ENCODE measurements at places on chromosomes 7 and 10.

DNA sequence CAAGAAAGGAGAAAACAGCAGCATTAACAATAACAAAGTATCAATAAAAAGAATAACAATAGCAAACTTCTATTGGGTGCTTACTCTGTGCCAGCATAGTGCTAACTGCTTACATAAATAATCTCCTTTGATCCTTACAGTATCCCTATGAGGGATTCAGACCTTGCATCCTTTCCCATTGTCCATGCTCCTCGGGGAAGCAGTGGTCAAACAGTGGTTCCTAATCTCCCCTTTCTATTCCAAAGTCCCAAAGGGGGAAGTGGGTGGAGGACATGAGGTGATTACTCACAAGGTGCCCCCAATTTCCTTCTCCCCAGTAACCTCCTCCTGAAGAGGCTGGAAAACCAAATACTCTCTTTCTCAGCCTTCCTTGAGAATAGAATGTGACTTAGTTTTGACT, 22.0 kb upstream of the MSMB start:
- DNase-seq = no peak

DNA sequence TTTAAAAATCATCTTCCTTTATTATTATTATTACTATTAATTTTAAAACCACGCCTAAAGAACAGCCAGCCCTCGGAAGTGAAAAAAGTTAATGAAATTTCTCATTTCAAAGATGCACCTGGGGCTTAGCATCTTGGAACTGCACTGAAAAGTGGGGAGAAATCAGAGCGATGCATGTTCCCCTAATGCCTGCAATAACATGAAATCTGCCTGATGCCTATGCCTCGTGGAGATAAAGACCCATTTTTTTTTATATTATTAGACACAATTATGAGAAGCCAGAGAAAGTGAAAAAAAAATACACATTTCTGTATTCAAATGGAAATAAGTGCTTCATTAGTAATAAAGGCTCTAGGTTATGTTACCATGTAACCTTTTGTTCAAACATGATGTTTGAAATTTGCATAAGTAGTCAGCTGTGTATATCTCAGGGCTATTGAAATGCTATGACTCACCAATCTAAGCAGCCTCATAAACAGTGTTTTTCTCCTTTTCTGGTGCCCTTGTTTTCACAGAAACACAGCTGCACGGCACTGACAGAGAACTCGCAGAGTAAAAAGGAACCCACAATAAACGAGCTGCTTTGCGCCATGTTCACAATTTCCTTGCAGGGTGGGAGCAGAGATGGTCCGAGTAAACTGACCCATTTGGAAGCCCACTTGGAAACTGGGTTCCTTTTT, 175.8 kb upstream of the PRKCQ start:
- no peak for DNase-seq

DNA sequence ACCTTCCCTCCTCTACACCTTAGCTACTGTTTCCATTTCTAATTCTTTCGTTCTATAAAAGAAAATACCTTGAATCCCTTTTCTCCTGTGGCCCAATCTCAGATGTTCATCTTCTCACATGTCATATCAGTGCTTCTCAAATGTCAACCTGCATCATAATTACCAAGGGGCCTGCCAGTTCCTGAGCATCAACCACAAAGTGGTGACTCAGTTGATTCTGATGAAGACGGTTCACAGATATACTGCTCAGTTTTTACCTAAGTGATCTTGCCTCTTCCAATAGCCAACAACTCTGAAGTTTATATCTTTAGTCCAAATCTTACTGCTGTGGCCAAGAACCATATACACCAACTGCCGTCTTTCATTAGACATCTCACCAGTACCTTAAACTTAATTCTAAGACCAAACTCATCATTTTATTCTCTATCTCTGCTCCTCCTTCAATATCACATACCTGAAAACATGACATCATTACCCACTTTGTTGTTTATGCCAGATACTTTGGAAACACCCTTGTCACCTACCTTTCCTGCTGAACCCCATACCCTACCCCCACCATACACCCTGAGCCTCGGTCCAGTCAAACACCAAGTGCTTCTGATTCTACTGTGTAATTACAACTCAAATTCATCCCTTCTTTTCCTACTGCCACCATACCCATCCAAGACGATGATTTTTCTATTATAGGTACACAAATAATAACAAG, 115.5 kb downstream of the LMBR1 start:
- DNase-seq = no peak

GRCh38 chr7:159103382-159104187, 41.1 kb downstream of the VIPR2 start:
- DNase-seq = no peak

DNA sequence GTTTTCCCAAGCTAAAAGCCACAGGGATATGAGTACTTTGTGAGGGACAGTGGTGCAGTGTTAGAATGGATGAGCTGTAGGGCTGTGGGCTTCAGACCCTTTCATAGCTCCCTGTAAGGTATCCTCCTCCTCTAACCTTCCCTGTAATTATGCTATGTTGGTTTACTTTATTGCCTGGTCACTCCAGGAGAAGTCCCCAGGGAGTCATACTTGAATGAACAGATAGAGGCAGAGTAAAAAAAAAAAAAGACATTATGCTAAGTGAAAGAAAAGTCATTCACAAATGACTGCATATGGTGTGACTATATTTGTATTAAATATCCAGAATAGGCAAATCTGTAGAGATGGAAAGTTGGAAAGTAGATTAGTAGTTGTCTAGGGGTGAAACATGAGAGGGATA, 434.4 kb downstream of the AUTS2 start:
- DNase-seq = no peak

DNA sequence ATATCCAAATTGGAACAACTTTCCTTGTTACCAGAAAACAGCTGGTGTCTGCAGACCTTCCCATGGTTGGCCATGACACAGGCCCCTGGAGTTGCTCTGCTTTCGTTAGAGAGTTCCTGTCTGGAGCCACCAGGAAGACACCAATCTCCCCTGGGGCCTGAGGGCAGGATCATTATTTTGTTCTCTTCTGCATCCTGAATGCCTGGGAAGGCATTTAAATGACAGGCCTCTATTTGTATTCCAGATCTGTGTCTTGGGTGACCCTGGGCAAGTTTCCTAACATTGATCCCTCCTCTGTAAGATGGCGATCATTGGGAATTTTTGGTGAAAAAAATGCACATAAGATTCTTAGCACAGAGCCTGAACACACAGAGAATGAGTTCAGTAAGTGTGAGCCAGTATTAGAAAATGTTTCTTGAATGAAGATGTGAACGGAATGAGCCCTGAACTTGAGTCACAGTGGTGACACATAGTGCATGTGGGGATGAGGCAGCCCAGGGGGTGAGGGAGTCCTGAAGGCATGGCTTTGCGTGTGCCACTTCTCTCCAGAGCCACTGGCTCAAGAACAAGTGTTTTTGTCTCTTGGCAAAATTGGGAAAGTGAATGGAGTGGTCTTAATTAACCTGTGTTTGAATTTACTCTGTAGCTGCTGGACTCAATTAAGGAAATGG, 28.4 kb downstream of the BMPER start:
- no peak for DNase-seq

GRCh38 chr10:101258179-101258885, 29.1 kb upstream of the LBX1 start:
- DNase-seq = no peak

GRCh38 chr7:78677391-78677790, 776.1 kb downstream of the MAGI2 start:
- no peak for DNase-seq

DNA sequence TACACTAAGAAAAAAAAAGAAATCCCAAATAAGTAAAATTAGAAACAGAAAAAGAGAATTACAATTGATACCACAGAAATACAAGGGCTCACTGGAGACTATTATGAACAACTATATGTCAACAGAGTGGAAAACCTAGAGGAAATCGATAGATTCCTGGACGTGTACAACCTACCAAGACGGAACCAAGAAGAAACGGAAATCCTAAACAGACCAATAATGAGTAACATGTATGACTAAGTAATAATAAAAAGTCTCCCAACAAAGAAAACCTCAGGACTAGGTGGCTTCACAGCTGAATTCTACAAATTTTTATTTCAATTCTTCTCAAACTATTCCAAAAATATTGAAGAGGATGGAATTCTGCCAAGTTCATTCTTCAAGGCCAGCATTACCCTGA, 13.9 kb downstream of the DIP2C start:
- no peak for DNase-seq

DNA sequence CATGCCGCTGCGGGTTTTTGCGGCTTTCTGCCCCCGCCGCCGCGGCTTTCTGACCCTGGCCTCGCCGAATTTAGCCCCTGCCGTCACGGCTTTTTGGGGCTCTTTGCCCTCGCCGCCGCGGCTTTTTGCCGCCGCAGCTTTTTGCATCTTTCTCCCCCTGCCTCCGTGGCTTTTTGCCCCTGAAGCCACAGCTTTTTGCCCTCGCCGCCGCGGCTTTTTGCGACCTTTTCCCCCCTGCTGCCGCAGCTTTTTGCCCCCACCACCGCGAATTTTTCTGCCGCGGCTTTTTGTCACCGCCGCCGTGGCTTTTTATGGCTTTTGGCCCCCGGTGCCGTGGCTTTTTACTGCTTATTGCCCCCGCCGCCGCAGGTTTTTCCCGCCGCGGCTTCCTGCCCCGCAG, 636.5 kb downstream of the ZNF716 start:
- DNase-seq = no peak

DNA sequence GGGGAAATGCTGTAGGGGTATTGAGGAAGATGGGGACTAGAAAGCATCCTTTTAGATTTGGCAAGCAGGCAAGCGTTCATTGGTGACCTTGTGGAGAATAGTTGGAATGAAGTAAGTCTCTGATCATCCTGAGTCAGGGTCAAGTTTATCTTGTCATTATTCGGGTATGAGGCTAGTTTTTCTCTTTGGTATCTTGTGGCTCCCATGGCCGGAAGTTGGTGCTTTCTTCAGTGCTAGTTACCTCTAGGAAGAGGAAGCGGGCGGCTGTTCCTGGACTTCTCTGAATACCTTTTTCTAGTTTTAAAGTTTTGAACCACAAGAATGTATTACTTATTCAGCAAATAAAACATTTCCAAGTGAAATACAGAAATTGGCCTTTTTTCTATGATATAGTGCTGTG, 9.2 kb downstream of the CREM start:
- no peak for DNase-seq

DNA sequence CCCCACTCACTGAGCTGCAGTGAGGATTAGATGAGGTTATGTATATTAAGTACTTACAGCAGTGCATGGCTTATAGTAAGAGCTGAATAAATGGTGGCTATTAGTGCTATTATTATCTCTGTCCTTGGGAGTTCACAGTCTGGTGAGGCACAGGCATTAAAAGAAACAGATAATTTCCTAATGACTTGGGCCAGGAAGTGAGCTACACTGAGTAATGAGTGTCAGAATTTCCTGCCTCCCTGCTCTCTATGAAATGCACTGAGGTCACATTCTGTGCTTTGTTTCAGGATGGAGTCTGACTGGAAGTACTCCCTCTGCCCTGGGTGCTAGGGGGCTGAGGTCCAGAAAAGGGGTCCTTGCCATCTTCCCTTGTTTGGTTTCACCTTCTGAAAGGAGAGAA, 48.7 kb upstream of the LOXL4 start:
- DNase-seq = no peak

GRCh38 chr10:131210181-131210580, 101.3 kb downstream of the TCERG1L start:
- DNase-seq = no peak

DNA sequence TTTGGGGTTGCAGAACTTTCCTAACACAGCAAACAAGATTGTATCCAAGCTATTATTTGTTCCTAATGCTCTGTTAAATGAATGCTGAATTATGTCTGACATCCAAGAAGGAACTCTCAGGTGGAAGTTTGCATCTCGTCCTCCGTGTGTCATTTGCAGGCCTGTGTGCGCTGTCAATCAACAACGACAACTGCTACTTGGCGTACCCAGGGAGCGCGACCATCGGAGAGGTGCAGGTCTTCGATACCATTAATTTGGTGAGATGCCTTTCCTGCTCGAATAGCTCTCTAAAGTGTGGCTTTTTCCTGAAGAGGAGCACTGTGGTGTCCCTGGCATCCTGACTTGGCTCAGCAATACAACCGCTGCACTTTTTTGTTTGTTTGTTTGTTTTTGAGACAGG, 26.9 kb downstream of the WIPI2 start:
- no peak for DNase-seq

DNA sequence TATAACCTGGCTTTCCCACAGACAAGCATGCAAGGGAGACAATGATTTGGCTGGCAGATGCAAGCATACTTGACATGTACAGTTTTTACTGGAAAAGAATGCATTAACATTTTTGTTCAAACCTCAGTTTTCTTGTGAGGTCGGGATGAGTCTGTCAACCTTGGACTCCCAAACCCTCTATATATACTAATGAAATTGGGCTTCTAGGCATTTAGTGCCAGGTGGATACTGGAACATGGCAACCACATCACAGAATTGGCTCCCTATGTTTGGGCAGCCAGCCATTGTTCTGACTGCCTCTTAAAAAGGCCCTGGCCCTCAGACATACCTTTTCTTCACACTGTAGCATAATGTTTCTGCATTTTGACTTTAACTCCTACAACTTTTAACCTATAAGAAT, 39.1 kb downstream of the CDK6 start:
- no peak for DNase-seq

GRCh38 chr10:46289209-46289810, 2.5 kb downstream of the ANTXRL start:
- no peak for DNase-seq

- no peak for DNase-seq
Measured at GRCh38 chr7:107593025-107593410, 13.0 kb downstream of the BCAP29 start.

GRCh38 chr10:77944519-77944918, 18.0 kb upstream of the DLG5 start:
- DNase-seq = no peak

DNA sequence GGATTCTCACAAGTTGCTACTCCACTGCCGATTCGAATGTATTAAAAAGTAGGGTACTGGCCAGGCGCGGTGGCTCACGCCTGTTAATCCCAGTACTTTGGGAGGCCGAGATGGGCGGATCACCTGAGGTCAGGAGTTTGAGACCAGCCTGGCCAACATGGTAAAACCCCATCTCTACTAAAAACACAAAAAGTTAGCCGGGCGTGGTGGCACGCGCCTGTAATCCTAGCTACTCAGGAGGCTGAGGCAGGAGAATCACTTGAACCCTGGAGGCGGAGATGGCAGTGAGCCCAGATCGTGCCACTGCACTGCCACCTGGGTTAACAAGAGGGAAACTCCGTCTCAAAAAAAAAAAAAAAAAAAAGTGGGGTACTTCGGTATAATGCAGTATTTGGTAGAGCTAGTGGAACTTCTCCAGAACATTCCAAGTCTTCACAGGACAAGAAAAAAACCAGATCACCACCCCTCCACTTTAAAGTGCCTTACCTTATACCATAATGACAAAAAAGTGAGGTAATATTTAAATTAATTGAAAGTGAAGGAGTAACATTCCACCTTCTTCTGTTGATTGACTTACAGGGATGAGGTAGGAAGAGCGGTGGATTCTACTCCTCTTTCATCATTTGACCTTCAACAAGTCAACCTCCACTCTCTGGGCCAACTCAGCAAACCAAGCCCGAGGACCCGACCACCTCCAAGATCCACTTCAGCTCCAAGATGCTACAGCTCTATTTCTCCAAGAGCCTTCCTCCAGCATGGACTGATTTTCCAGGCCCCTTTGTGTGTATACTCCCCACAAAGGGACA, 2.0 kb downstream of the BAZ1B start:
- DNase-seq = no peak

- DNase-seq = no peak
Measured at GRCh38 chr7:78007231-78007630, 208.7 kb downstream of the PHTF2 start.

- no peak for DNase-seq
Measured at GRCh38 chr10:63103971-63104409, 29.1 kb upstream of the NRBF2 start.

- DNase-seq = no peak
Measured at GRCh38 chr7:154744256-154744860, 258.6 kb downstream of the PAXIP1 start.
